Stimulated activated CD8-positive, alpha-beta memory T cell treated with anti-CD3 and anti-CD28 coated beads, Interleukin-4, amount 100 ng/mL, for 24 hours (primary cell): ENCODE measurements at places on chromosomes 12 and 14.

DNA sequence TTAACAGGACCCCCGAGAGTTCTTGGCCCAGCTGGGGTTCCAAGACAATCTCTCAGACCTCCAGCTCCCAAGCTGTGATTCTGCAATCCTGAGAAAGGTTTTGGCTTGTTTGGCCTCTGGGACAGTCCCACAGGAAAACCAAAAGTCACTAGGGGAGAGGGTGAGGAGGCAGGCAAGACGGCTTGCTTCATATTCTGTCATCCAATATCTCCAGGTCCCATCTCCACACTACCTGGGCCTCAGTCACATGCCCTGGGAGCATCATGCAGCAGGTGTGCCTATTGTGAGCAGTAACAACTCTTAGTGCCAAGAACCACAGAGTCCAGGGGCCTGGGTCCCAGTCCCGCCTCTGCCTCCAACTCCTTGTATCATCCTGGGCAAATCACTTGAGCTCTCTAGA lies 1.7 kb downstream of the KRT79 start:
- DNase-seq = no peak

GRCh38 chr12:65741656-65742017 lies 82.6 kb upstream of the HMGA2 start:
- DNase-seq = no peak

GRCh38 chr14:77306851-77307496 lies 13.7 kb downstream of the POMT2 start:
- DNase-seq = no peak

DNA sequence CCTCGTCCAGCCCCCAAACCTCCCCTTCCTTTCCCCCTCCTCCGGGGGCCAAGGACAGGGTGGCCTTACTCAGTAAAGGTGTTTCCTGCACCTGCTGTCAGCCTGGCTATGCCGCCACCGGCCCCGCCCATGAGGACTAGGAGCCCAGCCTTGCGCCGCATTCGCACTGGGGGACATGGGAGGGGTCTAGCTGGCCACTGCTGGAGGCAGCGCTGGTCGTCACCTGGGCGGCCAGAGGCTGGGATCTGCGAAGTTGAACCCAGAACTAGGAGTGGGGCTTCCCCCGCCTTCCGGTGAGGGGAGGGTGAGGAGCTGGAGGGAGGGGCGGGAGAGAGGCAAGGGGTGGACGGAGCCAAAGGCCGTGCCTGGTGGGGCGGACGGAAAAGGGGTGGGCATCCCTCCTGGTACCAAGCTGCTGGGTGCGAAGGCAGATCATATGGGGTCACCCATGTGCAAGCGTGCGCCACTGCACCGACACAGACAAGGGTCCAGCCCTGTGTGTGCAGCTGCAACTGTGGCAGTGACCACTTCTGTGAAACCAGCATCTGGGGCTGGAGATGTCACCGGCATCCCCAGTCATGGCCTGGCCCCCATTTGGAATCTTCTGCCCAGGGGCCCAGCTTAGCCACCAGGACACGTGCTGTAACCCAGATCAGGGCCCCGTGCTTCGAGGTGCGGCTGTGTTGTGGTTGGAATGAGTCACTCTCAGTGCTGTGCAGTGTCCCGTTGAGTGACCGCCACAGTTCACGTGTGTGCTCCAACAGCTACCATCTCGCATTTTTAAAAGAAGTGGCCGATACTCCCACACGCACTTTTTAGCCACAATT lies 8.5 kb downstream of the AMN start:
- no peak for DNase-seq

DNA sequence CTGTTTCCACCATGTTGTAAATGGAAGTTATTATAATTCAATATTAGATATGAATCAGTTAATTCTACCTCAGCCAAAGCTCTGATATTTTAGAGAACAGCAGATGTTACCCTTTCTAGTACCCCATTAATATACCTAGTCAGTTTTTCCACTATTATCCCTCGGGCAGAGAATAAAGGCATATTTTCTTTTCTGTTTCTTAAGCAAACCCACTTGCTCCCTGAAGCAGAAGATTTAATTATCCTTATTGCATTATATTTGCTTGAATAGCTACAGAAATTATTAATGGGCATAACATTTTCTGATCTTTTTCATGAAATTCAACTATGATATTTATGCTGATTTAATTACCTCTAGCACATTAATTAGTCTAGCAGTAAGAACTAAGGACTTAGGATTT lies 832.9 kb upstream of the FBXO33 start:
- DNase-seq = no peak

DNA sequence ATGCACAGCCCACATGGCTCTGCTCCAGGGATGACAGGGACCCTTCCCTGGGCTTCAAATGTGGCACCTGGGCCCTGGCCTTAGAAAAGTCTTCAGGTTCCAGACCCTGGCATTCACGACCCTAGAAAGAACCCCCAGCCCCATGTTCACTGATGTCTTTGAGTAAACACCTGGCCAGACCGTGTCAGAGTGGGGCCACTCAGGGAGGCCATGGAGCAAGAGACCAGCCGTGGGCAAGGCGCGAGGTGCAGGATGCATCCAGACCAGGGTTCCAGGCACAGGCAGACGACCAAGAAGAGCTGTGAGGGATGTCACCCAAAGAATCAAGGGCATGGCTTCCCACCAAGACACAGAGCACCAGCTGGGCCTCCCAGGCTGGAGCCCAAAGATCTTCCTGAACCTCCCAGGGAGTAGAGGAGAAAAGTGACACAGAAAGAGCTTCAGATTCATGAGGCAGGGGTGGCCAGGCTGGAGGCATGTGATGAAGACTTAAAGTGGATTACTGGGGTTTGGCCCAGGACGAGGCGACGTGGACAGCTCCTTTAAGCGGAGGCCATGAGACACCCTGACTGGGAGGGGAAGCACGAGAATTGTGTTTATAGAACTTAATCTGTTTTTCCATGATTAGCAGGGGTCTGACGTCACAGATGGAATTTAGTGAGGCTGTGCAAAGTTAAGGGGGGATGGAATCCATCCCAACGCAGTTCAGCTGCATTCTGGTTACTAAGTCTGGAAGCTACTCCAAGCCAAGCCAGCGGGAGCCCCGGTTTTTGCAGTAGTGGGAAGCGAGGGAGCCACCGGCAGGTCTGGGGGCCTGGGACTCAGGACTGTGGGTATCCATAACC lies 61.6 kb downstream of the ARL6IP4 start:
- DNase-seq = no peak

GRCh38 chr12:82660541-82661325 lies 26.0 kb upstream of the TMTC2 start:
- DNase-seq = no peak

GRCh38 chr14:75119056-75119455 lies 7.8 kb downstream of the NEK9 start:
- no peak for DNase-seq

DNA sequence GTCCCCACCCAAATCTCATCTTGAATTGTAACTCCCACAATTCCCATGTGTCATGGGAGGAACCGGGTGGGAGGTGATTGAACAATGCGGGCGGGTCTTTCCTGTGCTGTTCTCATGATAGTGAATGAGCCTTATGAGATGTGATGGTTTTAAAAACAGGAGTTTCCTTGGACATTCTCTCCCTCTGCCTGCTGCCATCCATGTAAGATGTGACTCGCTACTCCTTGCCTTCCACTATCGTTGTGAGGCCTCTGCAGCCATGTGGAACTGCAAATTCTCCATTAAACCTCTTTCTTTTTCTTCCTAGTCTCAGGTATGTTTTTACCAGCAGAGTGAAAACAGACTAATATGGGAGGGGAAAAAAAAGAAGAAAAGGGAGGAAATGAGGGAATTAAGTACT lies 22.6 kb upstream of the ARHGAP5 start:
- no peak for DNase-seq

DNA sequence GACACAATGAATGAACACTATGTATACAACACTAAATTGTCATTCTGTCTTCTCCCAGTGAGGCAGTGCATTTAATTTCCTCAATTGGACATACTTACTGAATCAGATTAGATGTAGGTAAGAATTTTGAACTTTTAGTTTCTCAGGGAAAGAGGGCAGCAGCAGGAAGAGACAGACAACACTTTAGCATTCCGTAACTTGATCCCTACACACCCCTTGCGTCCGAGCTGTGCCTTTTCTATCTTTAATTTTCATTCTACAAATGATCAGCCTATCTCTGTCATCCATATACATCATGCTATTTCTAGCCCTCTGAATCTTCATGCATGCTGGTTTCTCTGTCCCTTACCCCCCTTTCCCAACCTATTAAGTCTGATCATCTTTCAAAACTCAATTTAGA lies 358.0 kb upstream of the RPL10L start:
- DNase-seq = no peak

DNA sequence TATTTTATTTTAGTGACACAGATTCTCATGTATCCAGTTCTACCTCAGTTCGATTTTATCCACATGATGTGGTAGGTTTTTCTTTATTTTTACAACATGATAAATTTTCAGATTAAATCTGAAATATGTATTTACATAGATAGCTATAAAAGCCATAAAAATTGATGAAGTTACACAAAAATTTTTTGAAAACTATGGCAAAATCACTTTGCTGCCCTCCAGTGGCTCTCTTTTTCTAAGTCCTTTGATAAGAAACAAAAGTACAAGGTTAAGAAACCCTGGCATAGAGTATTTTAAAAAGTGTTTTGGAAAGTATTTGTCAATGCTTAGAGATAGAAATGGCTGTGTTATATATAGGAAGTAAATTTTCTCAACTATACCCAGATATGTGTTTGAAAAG lies 104.2 kb downstream of the PCNX1 start:
- DNase-seq = no peak

DNA sequence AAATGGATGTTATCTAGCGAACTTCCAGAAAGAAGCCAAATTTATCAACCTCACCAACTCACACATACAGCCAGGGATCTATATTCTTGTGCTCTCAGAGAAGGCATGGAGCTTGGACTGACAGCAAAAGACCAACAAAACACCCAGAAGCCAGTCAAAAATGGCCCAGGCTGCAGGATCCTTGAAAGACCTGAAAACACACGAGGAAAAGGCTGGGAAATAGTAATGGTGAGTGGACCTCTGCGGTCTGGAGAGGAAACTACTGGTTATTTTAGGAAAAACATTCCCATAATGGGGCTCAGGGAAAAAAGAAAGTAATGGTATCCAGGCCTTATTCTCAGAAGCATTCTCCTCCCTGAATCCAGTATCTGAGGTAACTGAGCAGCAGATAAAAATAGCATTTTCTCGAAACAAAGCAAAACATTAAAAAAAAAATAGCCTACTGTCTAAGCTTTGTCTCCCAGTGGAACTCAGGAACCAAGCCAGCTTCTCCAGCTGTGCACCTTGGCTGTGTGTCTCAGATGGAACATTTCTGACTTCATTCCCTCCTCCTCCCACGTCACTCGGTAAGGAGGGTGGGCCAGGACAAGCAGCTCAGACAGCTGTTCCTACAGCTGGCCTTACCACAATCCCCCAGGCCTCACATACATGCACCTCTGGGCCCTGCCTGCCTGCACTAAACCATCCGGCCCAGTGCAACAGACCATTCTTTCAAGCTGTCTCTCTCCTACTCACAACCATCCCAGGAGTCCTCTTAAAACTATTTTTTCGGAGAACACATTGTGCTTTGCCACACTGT lies 249.9 kb downstream of the DAD1 start:
- DNase-seq = no peak

GRCh38 chr14:104286086-104286485 lies 147.7 kb downstream of the KIF26A start:
- no peak for DNase-seq

DNA sequence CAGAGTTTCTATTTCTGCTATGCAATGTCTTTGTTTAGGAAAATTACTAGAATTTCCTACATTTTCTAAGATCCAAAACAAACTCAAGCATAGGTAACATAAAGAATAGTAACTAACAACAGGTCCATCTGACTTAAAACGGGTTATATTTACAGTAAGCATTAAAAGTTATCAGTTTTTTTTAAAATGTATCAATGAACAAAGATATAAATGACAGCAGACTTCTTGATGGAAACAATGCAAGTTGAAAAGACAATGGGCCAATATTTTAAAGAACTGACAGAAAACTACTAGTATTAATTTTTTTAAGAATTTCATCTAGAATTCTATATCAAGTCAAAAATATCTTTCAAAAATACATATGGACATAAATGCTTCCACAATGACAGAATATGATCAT lies 367.1 kb upstream of the MGAT4C start:
- DNase-seq = no peak

DNA sequence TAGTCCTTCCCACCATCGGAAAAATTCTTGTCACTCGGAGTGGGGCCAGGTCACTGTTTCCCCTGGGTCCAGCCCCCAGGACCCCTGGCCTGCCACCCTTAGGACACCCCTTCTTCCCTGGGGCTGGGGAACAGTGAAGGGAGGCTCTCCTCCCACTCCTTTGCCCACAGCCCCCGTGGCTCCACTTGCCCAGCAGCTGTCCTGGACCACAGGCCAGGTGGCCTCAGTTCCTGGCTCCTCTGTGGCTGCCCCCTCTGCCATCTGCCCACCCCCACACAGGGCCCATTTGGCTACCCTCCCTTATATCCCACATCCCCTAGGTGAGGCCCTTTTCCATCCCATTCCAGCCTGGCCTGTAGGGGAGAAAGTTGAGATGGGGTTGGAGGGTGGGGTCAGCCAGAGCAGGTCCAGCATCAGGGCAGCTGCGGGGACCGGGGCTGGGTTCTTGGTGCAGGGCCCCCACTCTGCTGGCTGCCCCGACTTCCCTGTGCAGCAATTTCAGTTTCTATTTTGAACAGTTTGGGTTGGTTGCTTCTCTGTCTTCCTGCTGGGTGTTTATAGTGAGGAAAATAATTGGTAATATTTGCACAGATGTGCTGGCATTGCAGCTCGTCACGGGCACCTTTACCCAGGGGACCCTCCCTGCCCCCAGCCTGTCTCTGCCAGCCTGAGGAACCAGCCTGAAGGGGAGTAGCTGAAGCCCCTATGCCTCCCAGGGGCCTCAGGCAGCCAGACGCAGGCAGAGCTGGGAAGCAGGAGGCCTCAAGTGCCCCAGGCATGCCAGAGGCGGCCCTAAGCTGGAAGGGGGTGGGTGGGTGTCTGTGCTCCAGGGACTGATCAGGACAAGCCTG lies 23.4 kb downstream of the SYNDIG1L start:
- DNase-seq = no peak

GRCh38 chr14:43147485-43147884 lies 1359.6 kb downstream of the FSCB start:
- no peak for DNase-seq

- DNase-seq = no peak
Observed at GRCh38 chr12:17810399-17810798, 279.6 kb downstream of the RERGL start.

DNA sequence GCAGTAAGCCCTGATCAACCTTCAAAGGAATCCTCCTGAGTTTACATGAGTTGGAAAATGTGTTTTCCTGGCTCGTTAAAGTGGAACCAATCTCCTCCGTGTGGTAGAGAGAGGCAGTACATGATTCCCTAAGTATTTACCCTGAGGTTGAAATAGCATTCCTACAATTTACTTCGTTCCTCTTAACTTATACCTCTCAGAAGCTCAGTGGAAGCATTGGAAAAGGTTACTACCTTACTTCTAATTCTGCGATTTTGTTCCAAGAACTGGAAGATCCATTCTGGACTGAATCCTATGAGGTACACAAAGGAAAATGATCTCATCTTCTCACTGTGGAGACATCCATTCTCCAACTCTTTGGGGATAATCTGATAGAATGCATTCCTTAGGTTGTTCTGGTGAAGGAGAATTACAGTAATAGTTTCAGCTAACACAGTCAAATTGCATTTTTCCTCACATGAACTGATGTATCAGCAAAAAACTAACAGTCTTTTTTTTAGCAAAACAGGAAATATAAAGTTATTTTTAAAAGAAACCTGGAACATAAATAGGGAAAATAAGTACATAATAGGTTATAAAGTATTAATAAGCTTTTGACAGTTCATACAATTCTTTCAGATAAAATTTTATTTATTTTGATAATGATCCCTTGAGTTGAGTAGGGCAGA lies 475.6 kb downstream of the PDZRN4 start:
- DNase-seq = no peak

- no peak for DNase-seq
Observed at GRCh38 chr14:68557648-68558047, 235.2 kb downstream of the ZFP36L1 start.
